ENCODE measurements at places on chromosomes 7 and 10.
A peak's percentile ranks its signal among the peaks of the same experiment; 100 is the strongest.

DNA sequence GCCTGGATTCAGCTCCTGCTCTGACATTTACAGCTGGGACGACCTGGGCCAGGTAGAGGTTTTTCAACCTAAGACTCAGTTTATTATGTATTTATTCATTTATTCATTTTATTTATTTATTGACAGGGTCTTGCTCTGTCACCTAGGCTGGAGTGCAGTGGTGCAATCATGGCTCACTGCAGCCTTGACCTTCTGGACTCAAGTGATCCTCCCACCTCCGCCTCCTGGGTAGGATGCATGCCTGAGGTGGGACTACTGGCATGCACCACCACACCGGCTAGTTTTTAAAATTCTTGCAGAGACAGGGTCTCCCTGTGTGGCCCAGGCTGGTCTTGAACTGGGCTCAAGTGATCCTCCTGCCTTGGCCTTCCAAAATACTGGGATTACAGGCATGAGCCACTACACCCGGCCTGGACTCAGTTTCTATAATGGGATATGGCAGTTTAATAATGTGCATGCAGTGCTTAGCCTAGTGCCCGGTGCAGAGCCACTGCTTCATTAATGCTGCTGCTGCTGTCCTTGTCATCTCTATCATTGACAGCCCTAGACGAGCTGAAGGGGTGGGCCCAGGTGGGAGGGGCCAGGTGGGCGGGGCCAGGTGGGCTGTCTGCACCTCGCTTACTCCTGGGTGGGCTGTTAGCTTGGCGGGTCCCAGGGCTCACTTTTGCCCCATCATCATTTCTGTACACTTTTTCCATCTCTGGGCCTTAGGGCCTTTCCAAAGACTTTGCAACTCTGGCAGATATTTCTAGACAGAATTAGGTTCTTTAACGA is 92.6 kb downstream of the LHPP start:
- DNase-seq, result no peak

GRCh38 chr10:113162960-113163359 is 212.9 kb downstream of the TCF7L2 start:
- DNase-seq, result no peak

DNA sequence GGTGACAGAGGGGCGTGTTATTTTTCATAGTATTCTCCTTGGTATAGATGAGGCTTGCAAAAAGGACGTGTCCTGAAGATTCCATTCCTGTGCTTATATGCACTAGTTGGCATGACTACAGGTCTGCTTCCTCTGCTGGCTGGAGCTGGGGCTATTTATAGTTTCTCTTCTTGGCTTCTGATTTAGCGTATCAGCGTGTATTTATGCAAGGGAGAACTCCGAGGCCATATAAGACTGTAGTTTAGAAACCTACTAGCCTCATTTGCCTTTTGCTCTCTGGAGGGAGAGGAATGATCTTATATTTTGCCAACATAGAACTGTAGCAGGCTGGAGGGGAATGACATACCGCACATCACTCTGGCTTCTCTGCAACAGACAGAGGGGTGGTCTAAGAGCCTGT is 39.7 kb downstream of the CACNB2 start:
- DNase-seq, result no peak

GRCh38 chr7:22329816-22330524 is 27.0 kb downstream of the RAPGEF5 start:
- no peak for DNase-seq

DNA sequence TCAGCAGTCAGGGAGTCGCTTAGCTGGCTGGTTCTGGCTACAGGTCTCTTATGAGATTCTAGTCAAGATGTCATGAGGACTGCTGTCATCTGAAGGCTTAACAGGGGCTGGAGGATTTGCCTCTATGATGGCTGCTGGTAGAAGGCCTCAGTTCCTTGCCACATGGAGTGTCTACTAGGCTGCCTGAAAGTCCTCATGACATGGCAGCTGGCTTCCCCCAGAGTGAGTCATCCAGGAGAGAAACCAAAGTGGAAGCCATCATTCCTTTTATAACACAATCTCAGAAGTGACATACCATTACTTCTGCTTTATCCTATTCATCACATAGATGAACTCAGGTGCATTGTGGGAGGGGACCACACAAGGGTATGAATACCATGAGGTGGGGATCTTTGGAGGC is 75.1 kb downstream of the EXOC6 start:
- DNase-seq, result no peak

DNA sequence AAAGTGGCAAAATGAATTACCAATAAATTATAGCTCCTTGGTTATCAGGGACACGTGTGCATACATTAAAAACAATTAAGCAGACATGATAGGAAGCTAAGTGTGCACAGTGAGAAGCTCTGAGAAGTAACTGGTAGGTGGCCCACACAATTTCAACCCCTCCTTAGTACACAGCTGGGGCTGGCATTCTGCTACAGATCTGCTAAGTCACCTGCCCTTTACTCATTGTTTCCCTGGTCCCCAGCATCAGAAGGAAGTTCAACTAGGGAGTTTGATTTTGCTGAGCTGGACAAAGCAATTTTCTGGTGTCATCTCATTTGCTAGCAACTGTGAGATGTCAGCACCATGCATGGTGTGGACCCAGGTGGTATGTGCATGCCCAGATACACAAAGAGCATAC is 424.1 kb upstream of the NPVF start:
- no peak for DNase-seq

GRCh38 chr7:44622342-44623151 is 16.1 kb downstream of the OGDH start:
- DNase-seq, result peak; percentile 60

DNA sequence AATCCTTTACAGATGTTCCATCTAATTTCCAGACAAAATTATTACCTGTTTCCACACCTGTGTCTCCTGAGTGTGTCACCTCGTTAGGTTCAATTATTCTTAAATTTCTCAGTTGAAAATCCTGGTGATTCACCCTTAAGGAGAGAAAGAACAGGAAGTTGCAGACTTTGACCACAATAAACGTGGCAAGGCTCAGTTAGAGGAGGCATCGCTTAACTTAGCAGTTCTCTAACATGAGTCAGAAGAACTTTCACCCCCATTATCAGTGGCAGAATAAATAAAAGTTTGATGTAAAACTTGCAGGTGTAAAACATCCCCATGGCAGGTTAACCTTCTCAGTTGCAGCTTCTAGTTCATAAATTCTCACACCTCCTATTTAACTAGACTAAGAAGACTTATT is 8.3 kb downstream of the XPNPEP1 start:
- DNase-seq, result peak; percentile 34

GRCh38 chr7:99876491-99876890 is 342 bp downstream of the OR2AE1 start:
- DNase-seq, result no peak

- no peak for DNase-seq
Measured at GRCh38 chr10:103688491-103688890, 166.9 kb downstream of the SH3PXD2A start.

DNA sequence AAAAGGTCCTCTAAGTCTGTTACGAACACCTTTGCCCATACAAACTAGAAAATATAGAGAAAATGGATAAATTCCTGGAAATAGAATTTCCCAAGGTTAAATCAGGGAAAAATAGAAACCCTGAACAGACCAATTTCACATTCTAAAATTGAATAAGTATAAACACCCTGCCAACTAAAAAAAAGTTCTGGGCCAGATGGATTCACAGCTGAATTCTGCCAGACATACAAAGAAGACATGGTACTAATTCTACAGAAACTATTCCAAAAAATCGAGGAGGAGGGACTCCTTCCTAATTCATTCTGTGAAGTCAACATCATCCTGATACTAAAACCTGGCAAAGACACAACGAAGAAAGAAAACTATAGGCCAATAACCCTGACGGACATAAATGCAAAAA is 400.4 kb upstream of the SEMA3A start:
- DNase-seq, result no peak

DNA sequence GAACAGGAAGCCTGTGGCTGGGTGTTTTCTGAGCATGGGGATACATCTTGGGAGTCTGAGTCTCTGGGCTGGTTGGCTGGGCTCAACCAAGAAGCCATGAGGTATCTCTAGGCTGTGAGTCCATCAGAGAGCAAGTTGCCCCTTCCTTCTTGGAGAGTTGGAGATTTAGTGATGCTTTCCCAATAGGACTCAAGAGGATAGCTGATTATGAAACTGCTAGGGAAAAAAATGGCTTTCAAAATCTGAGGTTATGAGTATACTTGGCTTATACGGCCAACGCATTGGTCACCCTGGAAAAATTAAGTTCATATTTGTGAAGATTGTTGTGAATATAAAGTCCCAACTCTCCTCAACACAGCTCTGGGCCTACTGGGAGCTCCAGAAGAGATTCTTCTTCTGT is 162.7 kb upstream of the KMT2E start:
- no peak for DNase-seq

DNA sequence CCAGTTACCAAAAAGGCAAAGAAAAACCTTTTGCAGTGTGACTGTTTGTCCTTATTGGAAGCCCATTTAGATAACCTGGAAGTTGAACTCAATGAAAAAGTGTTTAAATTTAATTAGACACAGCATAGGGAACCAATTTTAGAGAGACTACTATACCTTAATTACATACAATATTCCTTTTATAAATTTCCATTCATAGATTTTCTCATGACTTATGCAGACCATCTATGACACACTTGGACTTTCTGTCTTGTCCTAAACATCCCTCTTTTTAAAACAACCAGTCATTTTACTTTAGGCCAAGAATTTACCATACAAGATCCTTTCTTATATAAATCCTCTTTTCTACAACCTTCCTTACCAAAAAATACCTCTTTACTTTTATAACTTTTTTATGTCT is 61.6 kb downstream of the MTURN start:
- no peak for DNase-seq

DNA sequence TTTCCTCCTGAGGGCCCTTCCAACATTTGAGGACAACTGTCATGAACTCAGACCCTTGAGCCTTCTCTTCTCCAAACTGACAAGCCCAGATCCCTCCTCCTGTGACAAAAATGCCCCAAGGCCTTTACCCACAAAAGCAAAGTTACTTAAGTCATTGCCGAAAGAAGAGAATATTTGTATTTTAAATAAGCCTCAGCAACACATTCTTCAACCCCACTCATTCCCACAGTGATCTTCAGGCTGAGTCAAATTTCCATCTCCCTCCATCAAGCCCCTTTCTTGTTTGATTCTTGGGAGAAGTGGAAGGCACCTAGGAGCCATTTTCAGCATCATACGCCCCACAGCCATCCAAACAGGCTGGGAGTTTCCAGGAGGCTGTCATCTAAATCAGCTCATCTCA is 150.8 kb upstream of the PDE1C start:
- DNase-seq, result no peak

DNA sequence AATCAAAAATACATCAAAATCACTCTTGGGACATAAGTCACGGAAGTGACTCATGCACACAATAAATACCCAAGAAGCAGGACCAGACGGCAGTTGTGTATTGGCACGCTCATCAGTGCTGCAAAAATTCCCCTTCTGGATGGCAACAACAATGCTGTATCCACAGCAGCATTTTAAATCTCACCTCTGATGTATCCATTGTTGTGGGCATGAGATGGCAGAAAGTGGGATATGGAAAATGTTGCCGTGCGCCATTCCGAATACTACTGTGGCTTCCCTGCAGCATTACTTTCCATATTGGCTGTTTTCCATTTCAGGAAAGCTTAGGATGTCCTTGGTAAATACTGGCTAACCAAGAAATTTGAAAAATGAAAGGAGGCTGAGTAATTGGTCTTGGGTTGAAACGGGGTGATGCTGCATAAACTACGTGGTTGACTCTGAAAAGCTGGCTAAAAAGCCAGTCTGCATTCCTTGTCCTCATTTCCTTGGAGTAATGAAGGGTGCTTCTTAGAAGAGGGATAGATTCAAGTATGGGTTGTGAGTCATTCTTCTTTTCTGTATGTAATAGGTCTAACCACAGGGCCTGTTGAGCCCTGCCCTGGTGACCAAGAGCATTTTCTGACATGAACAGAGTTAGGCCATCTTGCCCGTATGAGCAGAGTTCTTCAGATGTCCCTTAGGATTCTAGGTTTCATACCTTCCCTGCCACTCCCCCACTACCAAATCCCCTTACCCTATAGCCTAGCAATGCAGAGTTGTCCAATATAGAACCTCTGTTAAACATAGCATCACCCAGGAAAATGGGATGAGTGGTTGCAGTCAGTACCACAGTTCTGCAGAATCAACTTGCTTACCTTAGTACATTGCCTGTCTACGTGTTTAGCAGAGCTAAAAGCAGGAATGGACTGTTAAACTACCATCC is 36.3 kb upstream of the TOMM7 start:
- no peak for DNase-seq

GRCh38 chr10:70809726-70810125 is 6.0 kb upstream of the SGPL1 start:
- DNase-seq, result no peak

- no peak for DNase-seq
Measured at GRCh38 chr10:133044401-133044811, 43.3 kb upstream of the ADGRA1 start.

DNA sequence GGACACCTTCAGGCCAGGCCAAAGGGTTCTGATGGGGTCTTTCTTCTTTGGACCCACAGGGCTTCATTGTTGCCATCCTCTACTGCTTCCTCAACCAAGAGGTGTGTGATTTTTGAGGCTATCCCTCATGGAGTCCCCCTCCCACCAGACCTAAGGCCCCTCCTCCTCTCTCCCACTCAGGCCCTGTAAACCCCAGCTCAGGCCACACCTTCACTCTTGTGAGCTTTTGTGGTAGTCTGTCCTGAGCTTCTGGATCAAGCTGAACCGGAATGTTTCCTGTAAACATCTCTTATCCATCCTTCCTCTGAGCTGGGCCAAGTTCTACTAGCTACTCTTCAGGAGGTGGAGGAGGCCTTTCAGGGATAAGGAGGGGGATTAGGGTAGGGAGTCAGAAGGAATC is 13.5 kb downstream of the GHRHR start:
- peak; percentile 14 for DNase-seq

DNA sequence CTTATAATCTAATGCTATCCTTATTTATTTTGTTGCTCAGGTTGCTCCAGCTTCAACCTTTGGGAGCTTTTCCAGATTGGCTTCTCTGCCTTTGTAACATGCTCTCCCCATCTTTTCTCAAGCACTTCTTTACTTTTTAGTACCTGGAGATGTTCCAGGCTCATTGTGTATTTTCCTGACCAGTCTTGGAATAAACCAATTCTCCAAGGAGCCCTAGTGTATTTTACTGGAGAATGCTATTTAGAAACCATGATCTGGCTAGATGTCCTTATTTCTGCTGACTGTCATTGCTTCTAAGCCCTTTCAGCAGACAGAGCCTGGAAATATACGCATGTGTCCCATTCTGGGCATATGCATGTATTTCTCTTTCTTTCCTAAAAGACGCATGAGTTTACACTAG is 95.7 kb downstream of the EMX2 start:
- no peak for DNase-seq

- no peak for DNase-seq
Measured at GRCh38 chr7:109246330-109247077, 676.8 kb downstream of the DNAJB9 start.

GRCh38 chr7:154960063-154960790 is 42.7 kb downstream of the PAXIP1 start:
- no peak for DNase-seq

Measured in stimulated activated CD8-positive, alpha-beta memory T cell treated with anti-CD3 and anti-CD28 coated beads, Interleukin-4, amount 100 ng/mL, for 48 hours (primary cell).